Glutamatergic neuron (in vitro differentiated cells): ENCODE measurements at places on chromosomes 7 and 10. TPM values are rescaled to one million over a fixed set of nuclear protein-coding genes. Genes with fewer than 3 reads are reported as not detected.

Gene PSD
- 88.5 TPM for total RNA-seq

Gene VGF
- 8.4 TPM for total RNA-seq

Gene SERPINE1
- not detected for total RNA-seq

Gene SH2D4B
- 0.12 TPM for total RNA-seq

Gene SLC13A1
- total RNA-seq = not detected

Gene GPR158
- total RNA-seq = 2.6 TPM

Gene CD36
- 1.7 TPM for total RNA-seq

Gene VOPP1
- 30.6 TPM for total RNA-seq

Gene TSPAN33
- 6.6 TPM for total RNA-seq

Gene GCK
- total RNA-seq = 43.9 TPM

Gene MASTL
- total RNA-seq = 10.9 TPM

Gene RNF133
- not detected for total RNA-seq

Gene FEZF1
- total RNA-seq = 12.7 TPM

Gene PANK1
- total RNA-seq = 16.7 TPM
